Aorta (tissue), 5 donors: ENCODE measurements at places on chromosomes 12 and 14. TPM values are rescaled to one million over a fixed set of nuclear protein-coding genes. Genes with fewer than 3 reads are reported as not detected.
A peak's percentile ranks its signal among the peaks of the same experiment; 100 is the strongest.

Gene GLS2
- total RNA-seq = 0.58 TPM

- no peaks in the 10 kb centered on the region for H3K4me1 ChIP-seq
- no peaks in the 10 kb centered on the region for H3K36me3 ChIP-seq
- no peaks in the 10 kb centered on the region for H3K27me3 ChIP-seq
- H3K27ac ChIP-seq = no peak overlapping the region
- no peak overlapping the region for H3K4me3 ChIP-seq
- no peak for DNase-seq
Observed at GRCh38 chr12:16020031-16020430, 108.9 kb downstream of the DERA start.

- peaks cover 2% of the 10 kb centered on the region for H3K4me1 ChIP-seq
- no peaks in the 10 kb centered on the region for H3K36me3 ChIP-seq
- H3K27ac ChIP-seq = no peak overlapping the region
- no peak for DNase-seq
Observed at GRCh38 chr14:93079865-93080403, 35.8 kb downstream of the ITPK1 start.

DNA sequence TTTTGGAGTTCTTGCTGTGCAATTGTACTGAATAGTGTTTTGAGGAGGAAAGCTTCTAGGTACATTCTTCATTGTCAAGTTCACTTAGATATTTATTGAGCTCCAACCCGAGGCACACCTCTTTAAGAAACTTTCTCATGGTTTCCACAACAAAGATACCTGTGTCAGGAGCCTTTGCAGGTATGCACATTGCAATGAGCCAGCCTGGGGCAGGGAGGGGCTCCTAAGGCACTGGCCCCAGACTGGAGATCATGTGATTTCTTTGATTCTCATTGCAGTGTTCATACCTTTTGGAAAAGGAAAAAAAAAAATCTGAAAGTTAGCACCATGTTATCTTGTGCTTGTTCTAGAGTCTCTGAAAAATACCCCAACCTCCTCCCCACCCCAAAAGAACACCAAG lies 80.3 kb downstream of the PRMT8 start:
- no peak overlapping the region for H3K27ac ChIP-seq
- no peaks in the 10 kb centered on the region for H3K4me1 ChIP-seq
- DNase-seq = no peak
- no peak overlapping the region for H3K4me3 ChIP-seq
- no peaks in the 10 kb centered on the region for H3K27me3 ChIP-seq
- H3K36me3 ChIP-seq = no peaks in the 10 kb centered on the region

Gene RNU4-1
- total RNA-seq = 1,718 TPM

- no peak overlapping the region for H3K27ac ChIP-seq
- H3K27me3 ChIP-seq = no peaks in the 10 kb centered on the region
- H3K4me1 ChIP-seq = peaks cover 2% of the 10 kb centered on the region
- H3K36me3 ChIP-seq = no peaks in the 10 kb centered on the region
Observed at GRCh38 chr12:47282206-47282605, 202.4 kb upstream of the AMIGO2 start.

DNA sequence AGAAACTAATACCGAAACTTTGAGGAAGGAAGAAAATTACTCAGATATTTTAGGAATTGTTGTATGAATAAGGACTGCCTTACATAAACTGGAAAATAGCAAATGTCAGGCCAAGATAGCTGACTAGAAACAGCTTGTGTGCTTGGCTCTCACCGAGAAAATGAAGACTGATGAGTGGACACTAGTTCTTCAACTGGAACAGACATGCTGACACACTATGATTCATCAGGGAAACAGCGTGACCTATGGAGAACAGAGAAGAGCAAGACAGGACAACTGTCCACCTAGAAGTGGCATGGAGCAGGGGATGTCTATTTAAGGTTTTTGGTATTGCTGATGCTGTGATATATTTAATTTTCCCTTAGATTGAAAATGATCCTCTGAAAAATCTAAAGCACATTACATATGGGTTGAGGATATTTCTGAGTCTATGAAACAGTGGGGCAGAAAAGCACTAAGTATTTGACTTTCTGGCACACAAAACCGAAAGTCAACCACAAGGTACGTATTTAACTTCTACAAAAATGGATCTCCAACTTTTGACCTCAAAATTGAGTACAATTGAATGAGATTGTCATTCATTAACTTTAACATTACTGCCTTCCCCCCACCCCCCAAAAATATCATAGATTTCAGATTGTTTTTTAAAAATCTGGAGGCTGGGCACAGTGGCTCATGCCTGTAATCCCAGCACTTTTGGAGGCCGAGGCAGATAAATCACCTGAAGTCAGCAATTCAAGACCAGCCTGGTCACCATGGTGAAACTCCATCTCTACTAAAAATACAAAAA lies 863.2 kb downstream of the LRFN5 start:
- no peak overlapping the region for H3K27ac ChIP-seq
- no peaks in the 10 kb centered on the region for H3K4me1 ChIP-seq
- no peaks in the 10 kb centered on the region for H3K36me3 ChIP-seq
- H3K4me3 ChIP-seq = no peak overlapping the region

GRCh38 chr12:48423171-48423570 lies 49.2 kb upstream of the ANP32D start:
- H3K27ac ChIP-seq = no peak overlapping the region
- no peaks in the 10 kb centered on the region for H3K27me3 ChIP-seq
- no peaks in the 10 kb centered on the region for H3K36me3 ChIP-seq
- no peak overlapping the region for H3K4me3 ChIP-seq
- H3K4me1 ChIP-seq = no peaks in the 10 kb centered on the region

GRCh38 chr12:116534311-116535121 lies 24.7 kb upstream of the MAP1LC3B2 start:
- H3K36me3 ChIP-seq = no peaks in the 10 kb centered on the region
- no peak for DNase-seq
- H3K4me3 ChIP-seq = peak overlapping the region; percentile 38
- H3K4me1 ChIP-seq = no peaks in the 10 kb centered on the region
- no peaks in the 10 kb centered on the region for H3K27me3 ChIP-seq
- H3K27ac ChIP-seq = peak overlapping the region; percentile 23

Gene TIMELESS
- 5.9 TPM for total RNA-seq
